ENCODE measurements at places on chromosomes 11 and 22.

DNA sequence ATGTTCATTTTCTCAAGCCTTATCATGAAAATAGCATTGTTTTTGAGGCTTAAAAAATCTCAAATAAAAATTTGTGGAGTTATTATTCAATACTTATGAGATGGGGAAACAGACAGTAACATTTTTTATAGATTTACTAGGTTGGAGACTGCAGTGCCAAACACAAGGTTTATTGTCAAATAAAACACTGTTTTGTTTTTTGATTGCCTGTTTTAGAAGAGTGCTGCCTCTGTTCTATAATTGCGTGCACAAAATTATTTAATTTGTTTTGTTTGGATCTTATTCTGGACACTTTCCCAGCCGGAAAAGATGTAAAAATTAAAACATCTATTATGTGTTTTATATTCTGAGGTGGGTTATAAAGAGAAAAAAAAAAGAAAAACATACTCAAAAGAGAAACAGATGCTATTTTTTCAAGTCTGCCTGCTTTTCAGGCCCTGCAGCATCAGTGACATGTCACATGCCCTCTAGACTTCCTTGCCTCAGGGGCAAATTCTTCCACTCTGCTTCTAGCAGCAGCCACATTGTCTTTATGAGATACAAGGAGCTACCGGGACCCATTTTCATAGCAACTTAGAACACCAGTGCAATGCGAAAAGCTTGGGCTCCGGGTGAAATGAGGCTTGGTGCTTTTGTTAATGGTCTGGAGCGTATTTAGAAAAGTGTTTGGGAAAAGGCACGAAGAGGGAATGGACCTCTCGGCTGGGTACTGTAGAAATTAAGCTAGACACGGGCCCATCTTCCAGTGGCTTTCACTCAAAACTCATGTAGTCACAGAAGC is 77.5 kb downstream of the EFCAB6 start:
- DNase-seq = no peak

GRCh38 chr11:104728927-104729326 is 169.3 kb downstream of the CASP12 start:
- no peak for DNase-seq

- DNase-seq = peak; percentile 42
Observed at GRCh38 chr11:101862391-101863233, 52.2 kb upstream of the CEP126 start.

DNA sequence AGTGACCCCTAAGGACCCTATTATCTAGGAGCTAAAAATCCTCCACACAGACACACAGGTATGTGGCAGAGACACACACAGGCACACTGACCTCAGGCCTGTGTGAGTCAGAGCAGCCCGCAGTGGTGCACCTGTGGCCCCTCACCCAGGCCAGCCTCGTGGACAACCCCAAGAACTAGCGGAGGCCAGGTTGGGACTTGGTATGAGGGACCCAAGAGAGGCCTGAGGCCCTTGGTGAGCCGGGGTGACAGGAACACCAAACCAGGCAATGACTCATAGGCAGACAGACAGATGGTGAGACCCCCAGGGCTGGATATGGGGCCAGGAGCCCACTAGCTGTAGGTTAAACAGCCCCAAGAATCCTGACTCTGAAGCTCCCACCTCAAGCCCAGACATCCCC is 6.0 kb downstream of the CASTOR1 start:
- DNase-seq = no peak

GRCh38 chr11:120031612-120032600 is 106.0 kb downstream of the TRIM29 start:
- no peak for DNase-seq
